ENCODE measurements at places on chromosomes 3 and 15.

GRCh38 chr15:85825719-85826118 lies 31.0 kb upstream of the KLHL25 start:
- no peak for DNase-seq

DNA sequence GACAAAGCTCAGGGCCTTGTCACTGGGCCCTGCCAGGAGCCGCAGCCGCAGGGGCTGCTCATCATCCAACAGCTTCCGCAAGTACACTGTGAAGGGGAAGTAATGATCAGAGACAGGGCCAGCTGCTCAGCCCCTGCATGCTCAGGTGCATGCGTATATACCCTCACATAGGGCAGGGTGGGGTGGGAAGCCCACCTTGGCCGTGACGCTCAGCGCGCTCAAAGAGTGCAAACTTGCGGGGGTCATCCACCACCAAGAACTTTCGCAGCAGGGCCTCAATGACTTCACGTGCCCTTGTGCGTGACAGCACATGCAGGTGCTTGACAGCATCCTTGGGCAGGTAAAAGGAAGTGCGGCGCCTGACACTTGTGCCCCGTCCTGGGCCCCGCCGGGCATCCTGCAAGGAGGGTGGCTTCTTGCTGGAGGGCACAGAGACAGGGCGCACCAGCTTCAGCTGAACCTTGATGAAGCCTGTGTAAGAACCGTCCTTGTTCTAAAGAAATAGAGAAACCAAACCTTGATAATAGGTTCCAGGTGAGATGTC lies 3.4 kb upstream of the TUSC2 start:
- no peak for DNase-seq

- DNase-seq, result no peak
Measured at GRCh38 chr3:80770106-80771074, 991.1 kb downstream of the GBE1 start.

GRCh38 chr15:77025083-77025901 lies 30.4 kb downstream of the PSTPIP1 start:
- DNase-seq, result no peak

- DNase-seq, result no peak
Measured at GRCh38 chr3:106629215-106629832, 747.9 kb upstream of the CCDC54 start.

- DNase-seq, result no peak
Measured at GRCh38 chr3:194083637-194084224, 52.2 kb upstream of the HES1 start.

DNA sequence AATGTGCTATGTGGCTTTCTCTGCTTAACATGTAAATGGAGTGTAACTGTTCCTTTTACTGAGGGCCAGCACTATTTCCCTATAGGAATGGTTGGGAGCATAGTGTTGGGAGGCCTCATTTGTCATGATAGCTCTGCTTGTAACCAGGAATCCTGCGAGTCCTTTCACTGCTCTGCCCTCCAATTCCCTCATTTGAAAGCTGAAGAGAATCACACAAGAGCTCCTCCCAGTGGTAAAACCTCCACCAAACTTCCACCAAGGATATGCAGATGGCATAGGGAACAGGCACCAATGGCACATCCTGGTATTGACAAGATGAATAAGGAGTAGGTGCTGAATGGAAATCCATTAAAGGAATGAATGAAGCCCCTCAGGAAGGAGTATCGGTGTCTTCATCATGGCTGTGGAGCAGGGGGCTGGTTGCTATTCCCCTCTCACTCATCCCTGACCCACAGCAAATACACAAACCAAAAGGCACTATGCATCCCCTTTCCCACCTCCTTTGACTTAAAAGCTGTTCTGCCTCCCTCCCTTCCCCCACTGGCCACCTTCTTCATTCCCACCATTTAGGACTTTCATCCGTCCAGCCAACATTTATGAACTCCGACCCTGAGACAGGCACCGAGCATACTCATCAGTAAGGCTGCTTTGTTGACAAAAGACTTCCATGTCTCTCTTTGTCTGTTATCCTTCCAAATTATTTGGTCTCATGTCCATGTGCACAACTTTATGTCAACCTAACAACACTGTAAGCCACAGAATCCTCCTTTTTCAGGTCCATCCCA lies 560.8 kb downstream of the FOXP1 start:
- no peak for DNase-seq

DNA sequence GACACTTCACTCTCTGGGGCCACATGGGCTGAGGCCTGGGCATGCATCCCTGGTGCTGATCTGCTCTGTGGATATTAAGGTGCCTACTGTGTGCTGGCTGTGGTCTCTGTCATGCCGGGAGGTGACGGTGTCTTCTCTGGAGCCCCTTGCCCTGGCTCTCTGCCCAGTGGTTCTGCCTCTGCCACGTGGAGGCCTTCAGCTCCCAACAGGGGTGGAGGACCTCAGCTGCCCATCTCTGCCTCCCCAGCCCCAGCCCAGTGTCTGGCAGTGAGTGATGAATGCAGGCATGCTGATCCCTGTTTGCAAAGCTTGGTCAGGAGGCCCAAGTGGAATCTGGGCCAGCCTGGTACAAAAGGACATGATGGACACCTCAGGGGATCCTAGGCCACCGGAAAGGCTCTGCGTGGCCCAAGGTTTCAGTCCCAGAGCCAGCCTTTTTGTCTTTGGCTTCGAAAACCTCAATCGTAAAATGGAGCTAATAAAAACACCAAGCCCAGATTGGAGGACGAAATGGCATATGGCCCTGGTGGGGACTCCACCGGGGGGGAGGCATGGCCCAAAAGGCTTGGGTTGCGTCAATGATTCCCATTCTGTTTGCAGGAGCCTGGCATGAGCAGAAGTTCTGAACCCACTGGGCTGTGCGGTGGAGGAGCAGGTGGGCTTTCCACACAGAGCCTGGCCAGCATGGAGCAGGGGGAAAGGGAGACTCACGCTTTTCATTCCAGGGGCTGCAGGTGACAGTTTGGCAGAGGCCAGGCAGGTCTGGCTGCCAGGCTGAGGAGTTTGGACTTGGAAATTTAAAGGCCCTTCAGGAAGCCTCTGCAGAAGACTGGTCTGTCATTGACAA lies 54.7 kb upstream of the KLF13 start:
- DNase-seq, result no peak

DNA sequence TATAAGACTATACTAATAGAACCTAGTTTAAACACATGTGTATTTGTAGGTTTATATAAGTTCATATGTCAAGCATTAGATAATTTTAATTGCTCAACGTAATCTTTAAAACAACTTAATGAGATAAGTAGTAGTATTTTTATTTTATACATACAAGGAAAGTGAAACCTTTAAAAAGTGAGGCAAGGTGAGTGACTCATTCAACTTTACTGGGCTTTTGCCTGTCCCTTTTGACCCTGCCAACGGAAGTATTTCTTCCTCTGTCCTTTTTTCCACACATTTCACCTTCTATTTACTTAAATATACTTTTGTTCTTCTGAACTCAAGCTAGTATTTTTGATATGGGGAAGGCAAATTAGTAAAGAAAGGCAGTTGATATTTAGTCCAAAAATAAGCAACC lies 78.5 kb downstream of the KBTBD8 start:
- no peak for DNase-seq

- DNase-seq, result no peak
Measured at GRCh38 chr15:94004697-94005096, 226.7 kb upstream of the MCTP2 start.

- DNase-seq, result no peak
Measured at GRCh38 chr3:23987356-23987755, 42.3 kb downstream of the NR1D2 start.

GRCh38 chr15:90097475-90097874 lies 4.8 kb downstream of the IDH2 start:
- peak; percentile 88 for DNase-seq

DNA sequence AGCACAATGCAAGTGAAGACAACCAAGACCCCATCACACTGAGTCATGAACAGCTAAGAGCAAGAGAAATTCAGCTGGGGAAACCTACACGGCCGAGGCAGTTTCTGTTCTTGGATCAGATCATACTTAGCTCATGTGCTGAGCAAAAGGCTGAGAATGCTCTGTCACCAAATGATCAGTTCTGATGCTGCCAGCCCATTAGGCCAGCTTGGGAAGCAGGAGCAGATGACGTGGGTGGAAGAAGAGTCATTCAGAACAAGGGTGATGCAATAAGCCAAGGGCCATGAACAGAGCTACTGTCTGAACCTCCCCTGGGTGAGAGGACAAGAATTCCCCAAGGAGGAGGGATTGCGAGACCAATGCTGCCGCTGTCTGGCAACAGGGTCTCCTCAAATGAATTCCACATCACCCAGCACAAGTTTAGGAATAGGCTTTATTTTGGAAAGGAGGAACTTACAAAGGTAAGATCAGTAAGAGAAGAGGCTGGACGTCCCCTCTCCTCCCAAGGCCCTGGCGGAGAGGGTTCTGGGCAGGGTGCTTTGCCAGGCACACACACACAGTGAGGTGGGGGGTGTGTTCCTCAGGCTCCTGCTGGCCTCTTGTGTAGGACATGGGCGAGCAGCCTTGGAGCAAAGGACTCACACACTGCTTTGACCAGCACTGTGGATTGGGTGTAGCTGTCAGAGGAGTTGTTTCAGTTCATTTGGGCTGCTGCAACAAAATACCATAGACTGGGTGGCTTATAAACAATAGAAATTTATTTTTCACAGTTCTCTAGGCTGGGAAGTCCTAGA lies 65.6 kb upstream of the CTXND1 start:
- no peak for DNase-seq

DNA sequence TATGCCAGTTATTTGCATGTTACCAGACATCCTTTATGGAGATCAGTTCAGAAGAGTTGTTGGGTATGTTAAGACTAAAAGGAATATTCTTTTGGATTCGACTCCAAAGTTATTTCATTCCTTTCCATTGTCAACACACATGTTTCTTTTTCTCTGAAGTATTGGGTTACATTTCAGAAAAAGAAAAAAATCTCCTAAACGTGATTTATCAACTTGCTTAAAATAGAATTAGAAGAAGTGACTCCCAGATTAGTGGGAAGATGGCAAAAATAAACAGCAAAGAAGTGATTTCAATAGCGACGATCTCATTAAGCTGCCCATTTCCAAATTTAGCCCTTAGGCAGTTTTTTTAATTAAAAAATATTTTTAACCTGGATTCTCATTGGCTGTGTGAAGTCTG lies 85.4 kb downstream of the TIGIT start:
- DNase-seq, result no peak

Data from CD4-positive, alpha-beta T cell treated with Interferon alpha-2 for 1 hour (primary cell).